ENCODE measurements at places on chromosomes 4 and X. TPM values are rescaled to one million over a fixed set of nuclear protein-coding genes. Genes with fewer than 3 reads are reported as not detected.

The SLC9B1 gene
- 4.4 TPM for total RNA-seq

The PRR32 gene
- total RNA-seq = 0.30 TPM

The HAND2 gene
- total RNA-seq = not detected

The MAOB gene
- 5.6 TPM for total RNA-seq

The GSPT2 gene
- 16.6 TPM for total RNA-seq

The REPS2 gene
- 61.1 TPM for total RNA-seq

The FGB gene
- not detected for total RNA-seq
